ENCODE measurements at places on chromosomes 6 and 20.

DNA sequence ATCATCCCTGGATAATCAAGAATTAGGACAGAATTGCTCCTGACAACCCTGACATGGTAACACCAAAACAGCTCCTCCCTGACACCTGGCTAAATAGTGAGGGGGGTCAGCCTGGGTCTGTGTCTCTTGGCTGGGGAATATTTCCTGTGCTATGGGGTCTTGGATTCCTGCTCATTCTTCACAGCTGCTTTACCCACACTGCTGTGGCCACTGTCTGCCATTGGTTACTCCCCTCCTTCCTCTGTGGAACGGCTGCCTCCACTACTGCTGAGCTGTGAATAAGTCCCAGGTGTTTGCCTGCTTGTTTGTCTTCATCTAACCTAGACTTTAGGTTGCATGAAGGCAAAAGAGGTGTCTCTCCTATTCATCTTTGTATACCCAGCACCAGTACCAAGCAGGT lies 33.9 kb upstream of the TXLNB start:
- no peak for DNase-seq

DNA sequence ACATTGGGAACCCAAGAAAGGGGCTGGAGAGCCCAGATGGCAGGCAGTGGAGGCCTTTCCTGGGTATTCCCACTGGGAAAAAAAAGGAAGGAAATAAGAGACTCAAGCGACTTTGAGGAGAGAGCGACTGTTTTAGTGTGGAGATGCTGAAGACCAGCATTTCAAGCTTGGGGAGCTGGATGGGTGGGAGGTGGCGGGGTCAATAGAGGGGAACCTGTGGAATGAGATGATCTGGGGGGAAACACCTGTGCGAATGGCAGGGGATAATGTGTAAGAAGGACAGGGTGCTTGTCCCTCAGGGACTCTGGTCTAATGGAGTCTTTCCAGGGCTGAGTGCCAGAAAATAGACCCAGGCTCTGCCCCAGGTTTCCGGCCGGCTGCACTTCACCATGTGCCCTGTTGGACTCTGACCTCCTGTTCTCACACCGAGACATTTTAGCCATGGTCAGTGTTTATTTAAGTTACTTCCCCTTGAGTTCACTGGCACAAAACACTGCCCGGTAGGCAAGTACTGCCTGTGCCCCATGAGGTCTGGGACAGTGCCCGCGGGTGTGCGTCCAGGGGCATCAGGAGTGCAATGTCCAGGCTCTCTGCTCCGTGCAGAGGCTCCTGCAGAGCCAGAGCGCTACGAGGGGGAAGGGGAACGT lies 50.4 kb upstream of the NKX2-2 start:
- no peak for DNase-seq

DNA sequence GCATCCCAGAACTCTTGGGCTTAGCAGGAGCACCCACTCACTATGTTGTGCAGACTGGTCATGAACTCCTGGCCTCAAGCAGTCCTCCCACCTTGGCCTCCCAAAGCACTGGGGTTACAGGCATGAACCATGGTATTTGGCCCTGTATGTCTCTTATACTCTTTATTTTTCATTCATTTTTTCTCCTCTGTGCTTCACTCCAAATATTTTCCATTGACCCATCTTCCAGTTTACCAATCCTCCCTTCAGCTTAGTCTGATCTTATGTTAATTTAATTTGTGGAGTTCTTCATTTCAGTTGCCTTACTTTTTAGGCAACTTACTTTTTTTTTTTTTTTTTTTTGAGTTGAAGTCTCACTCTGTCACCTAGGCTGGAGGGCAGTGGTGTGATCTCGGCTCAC lies 79.5 kb downstream of the EZR start:
- DNase-seq = no peak

- no peak for DNase-seq
Observed at GRCh38 chr6:110596354-110596753, 119.9 kb upstream of the SLC22A16 start.

- DNase-seq = no peak
Observed at GRCh38 chr6:40307712-40308111, 279.5 kb downstream of the LRFN2 start.

- no peak for DNase-seq
Observed at GRCh38 chr20:10513931-10514575, 78.9 kb downstream of the SLX4IP start.

Measured in stimulated activated CD4-positive, alpha-beta T cell treated with anti-CD3 and anti-CD28 coated beads, TNF-alpha, amount 100 ng/mL, for 1 hour (primary cell).